ENCODE measurements at places on chromosomes 11 and 22. TPM values are rescaled to one million over a fixed set of nuclear protein-coding genes. Genes with fewer than 3 reads are reported as not detected.

- DNase-seq: no peak
- no peaks in the 10 kb centered on the region for H3K36me3 ChIP-seq
- no peak overlapping the region for H3K4me3 ChIP-seq
- no peak overlapping the region for H3K27ac ChIP-seq
- H3K4me1 ChIP-seq: no peaks in the 10 kb centered on the region
These were observed 22.7 kb upstream of the PICALM start for GRCh38 chr11:86091566-86091965.

GRCh38 chr11:65321076-65321475 lies 6.4 kb downstream of the CDC42EP2 start:
- H3K27ac ChIP-seq: no peak overlapping the region
- no peaks in the 10 kb centered on the region for H3K36me3 ChIP-seq
- H3K27me3 ChIP-seq: no peaks in the 10 kb centered on the region

The ZNF215 gene
- 4.6 TPM for total RNA-seq

The DDT gene
- 104 TPM for total RNA-seq

The FOSL1 gene
- 2.1 TPM for total RNA-seq
